Epithelial cell of prostate (primary cell): ENCODE measurements at places on chromosomes 3 and 15.

- DNase-seq = no peak
These were observed 125.5 kb downstream of the GADL1 start for GRCh38 chr3:30768703-30769550.

DNA sequence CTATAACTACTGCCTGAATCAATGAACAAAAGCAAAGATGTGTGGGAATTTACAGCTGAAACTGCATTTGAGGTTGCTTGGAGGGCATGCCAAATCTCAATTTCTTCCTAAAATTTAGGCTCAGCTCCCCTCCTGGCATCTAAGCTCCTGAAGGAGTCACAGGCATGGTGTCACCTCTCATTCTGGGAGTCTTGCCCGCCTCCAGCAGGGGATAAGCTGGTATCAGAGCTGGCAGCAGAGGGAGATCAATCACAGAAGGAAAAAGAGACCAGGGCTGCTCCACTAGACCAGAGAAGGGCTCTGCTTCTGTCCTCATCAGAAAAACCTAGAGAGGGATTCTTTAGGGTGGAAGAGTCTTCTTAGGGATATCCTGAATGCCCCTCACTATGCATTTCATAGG lies 150.4 kb upstream of the SLC6A11 start:
- no peak for DNase-seq

DNA sequence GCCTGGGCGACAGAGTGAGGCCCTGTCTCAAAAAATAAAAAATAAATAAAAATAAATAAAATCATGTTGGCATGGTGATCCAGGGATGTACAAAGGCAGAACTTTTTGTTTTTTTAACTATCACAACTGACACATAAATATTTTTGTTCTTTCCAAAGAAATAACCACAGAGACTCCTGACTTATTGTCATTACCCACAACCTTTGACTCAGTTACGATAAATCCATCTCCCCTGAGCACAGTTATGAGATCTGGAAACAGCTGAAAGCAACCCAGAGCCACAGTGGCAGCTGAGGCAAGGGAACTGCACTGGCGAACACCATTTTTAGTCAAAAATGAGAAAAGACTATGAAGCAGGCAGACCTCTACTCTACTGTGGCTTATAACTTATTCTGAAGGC lies 24.0 kb downstream of the OSBPL10 start:
- DNase-seq = no peak

DNA sequence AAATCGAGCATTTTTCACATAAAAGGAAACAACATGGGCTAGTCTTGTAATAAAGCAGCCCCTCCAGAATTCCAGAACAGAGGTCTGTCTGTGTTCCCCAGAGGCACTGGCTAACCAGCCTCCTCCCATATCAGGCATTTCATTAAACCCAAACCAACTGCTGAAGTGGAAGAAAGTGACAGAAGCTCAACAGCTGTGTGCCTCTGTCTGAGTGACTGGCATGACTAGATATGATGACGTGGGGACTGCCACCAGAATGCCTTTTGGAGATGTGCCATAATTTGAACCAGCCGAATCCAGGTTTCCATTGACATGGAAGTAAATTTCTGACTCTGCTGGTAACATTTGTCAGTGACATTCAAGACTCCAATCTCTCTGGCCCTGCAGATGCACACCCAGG lies 8.7 kb downstream of the LIMD1 start:
- DNase-seq = no peak

DNA sequence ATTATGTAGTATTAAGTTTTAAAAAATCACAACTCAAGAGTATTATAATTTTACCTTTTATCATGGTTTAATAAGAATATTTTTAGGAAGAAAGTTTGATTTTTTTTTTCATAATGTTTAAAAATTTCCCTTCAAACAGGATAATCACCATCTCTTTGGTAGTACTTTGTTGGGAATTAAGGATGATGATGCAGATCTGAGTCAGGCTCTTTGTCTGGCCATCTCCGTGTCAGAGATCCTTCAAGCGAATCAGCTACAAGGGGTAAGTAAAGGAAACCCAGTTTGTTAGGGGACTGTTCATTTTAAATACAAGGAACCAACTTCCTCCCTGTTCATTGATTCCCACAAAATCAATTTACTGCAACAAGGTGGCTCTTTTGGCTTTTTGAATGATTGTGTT lies 36.8 kb upstream of the NIT2 start:
- DNase-seq = no peak
